ENCODE measurements at places on chromosomes 6 and 20. TPM values are rescaled to one million over a fixed set of nuclear protein-coding genes. Genes with fewer than 3 reads are reported as not detected.

DNA sequence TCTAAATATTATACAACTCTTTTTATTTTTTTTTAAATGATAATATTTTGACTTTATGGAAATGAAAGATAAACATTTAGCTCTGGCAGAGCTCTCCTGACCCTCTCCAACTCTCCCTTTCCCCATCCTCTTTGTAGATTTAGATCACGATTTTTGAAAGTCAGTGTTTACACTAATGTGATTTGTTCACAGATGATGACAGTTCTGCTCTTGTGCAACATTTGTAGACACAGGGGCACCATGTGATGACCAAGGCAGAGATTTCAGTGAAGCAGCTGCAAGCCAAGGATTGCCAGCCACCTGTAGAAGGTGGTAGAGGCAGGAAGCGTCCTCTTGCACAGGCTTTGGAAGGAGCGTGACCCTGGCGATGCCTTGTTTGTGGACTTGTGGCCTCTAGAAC lies 483.2 kb downstream of the QKI start:
- DNase-seq: no peak

GRCh38 chr6:151136141-151136755 lies 103.5 kb upstream of the AKAP12 start:
- no peak for DNase-seq

GRCh38 chr20:31781945-31782344 lies 37.2 kb upstream of the MYLK2 start:
- no peak for DNase-seq

The SIRPB1 gene
- total RNA-seq: 2.3 TPM

The RGL2 gene
- total RNA-seq: 97.3 TPM

- DNase-seq: no peak
Measured at GRCh38 chr6:89554106-89554505, 84.4 kb downstream of the LYRM2 start.

DNA sequence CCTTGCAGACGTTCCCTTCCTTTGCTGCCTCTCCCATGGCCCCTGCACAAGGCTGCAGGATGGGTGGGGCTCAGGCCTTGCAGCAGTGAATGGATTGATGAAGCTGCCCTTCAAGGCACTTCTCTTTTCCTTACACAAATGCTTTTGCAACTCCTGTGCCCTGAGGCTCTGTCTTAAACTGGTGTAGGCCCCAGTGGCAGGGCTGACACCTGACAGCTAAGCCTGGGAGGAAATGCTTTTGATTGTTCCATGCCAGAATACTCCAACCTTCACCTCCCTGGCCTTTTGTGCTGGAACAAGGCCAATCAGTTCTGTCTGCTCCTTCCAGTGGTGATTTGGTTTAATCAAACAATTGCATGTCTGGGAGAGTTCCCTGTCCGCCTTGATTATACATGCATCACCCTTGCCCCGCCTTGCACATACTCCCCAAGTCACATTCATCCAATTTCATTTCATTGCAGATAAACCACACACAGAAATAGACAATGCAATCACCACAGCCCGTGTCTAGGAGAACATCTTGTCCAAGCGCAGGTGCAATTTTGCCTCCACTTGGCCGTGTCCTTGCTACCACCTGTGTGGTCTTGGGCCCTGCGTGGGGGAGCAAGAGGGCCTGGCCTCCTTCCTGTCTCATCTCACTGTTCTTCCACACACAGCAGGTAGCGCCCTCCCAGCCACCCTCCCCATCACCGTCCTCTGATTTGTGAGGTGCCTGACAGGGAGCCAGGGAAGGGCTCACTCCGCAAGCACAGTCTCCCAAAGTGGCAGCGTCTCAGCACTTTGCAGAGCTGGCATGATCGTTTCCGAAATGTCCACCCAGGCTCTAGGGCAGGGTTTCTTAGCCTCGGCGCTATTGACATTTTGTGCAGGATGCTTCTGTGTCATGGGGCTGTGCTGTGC lies 120.4 kb downstream of the CDH26 start:
- DNase-seq: no peak

DNA sequence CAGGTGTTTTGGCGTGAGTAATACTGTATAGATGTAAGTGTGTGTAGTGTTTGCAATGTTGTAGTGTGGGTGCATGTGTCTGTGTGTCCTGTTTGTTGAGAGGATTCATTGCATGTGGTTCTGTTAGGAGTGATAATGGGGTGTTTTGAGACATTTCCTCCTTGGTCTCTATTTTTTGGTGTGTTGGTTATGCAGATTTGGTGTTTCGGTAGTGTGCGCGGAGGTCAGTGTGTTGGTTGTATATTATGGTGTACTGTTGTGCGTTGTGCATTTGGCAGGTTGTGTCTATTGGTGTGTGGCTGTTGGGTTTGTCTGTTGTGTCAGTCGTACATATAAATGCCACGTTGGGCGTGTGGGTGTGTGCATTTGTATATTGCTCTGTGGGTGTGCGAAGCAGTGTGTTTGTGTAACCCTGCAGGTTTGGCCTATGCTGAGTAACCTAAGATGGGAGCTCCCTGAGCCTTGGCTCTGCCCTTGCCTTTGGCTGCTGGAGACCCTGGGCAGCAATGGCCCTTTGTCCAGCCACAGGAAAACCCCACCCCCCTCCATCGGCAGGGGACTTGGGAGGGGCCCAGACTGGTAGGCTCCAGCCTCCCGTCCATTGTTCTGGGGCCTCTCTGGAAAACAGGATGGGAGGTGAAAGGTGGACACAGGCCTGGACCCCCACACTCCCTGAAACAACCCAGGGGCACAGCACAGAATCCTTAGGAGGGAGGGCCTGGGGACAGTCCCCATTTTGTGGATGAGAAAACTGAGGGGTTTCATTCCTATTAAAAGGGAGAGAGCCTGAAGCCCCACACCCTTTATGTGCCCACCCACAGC lies 10.3 kb upstream of the ID1 start:
- DNase-seq: no peak

- no peak for DNase-seq
Measured at GRCh38 chr20:47454298-47455132, 47.2 kb upstream of the NCOA3 start.

The CYP21A2 gene
- total RNA-seq: 6,352 TPM

DNA sequence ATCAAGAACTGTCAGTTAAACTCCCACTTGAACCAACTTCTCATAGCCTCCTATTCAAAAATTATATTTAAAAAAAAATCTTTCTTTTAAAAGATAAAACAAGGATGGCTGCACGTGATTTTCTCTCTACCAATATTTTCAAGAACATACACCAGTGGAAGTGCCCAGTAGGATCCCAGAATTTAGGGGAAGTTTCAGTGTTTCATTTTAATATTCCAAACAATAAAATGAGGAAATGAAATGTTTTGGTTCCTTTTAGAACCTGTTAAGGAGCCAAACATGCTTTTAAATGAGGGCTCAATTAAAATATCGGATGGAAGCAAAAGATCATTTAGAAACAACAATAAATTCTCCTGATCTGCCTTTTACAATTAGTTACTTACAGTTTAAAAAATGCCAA lies 26.4 kb upstream of the PRELID3B start:
- DNase-seq: no peak

- DNase-seq: peak; percentile 68
Measured at GRCh38 chr20:45044084-45044573, 56.8 kb downstream of the KCNS1 start.

The PXMP4 gene
- total RNA-seq: 47.4 TPM

GRCh38 chr6:135985471-135985870 lies 134.0 kb downstream of the PDE7B start:
- no peak for DNase-seq

The CCR6 gene
- not detected for total RNA-seq

DNA sequence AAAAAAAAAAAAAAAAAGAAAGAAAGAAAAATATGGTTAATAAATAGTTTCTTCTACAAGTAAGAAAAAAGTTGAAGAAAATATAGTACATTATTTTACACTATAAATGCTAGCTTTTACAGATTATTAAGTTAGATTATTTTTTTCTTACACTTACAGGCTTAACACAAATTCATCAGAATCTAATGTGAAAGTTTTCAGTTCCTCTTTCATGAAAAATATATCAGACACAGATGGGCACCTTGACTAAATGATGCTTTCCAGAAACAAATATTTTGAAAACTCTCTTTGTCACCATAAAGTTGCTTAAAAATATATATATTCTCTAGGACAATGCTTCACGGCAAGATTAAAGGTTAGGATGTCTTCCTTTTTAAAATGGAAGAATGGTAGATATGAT lies 321.8 kb upstream of the HSF2 start:
- no peak for DNase-seq

- DNase-seq: no peak
Measured at GRCh38 chr6:105510746-105511145, 107.9 kb upstream of the PREP start.

DNA sequence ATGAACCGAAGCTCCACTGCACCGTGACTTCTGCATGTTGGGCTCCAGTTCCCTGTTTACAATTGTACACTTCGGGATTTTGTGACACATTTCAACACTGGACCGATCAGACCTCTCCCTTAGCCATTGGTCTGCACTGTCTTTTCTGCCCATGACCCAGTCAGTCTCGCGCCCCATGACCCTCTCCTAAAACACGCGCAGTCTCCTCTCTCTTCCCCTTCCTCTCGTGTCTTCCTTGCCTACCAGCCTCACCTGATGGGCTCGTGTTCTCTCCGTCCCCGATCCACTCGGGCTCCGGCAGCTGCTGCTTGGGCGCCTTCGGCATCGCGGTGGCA lies 535 bp upstream of the ABCF1 start:
- no peak for DNase-seq

GRCh38 chr6:33607784-33608161 lies 13.3 kb upstream of the ITPR3 start:
- no peak for DNase-seq

- DNase-seq: no peak
Measured at GRCh38 chr20:10676518-10676917, 2.7 kb upstream of the JAG1 start.

GRCh38 chr6:109182578-109182977 lies 87.3 kb downstream of the CEP57L1 start:
- DNase-seq: no peak

The CFB gene
- 0.78 TPM for total RNA-seq

The RAET1L gene
- total RNA-seq: not detected

GRCh38 chr6:149089510-149089909 lies 228.0 kb upstream of the TAB2 start:
- DNase-seq: no peak

DNA sequence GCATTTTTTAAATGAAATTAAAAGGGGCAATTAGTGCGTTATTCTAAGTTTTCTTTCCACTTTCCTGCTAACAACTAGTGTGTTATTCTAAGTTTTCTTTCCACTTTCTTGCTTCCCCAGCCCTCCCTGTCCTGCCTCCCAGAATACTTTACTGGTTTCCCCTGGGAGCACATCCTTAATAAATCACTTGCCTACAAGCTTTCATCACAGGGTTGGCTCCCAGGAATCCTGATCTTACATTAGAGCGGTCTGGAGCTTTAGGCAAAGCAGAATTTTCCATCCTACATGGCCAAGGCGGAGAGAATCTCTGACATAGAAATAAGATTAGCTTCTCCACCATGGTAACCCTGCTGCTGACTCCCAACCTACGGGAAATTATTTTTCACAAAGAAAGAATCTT lies 150.4 kb downstream of the BFSP1 start:
- no peak for DNase-seq

DNA sequence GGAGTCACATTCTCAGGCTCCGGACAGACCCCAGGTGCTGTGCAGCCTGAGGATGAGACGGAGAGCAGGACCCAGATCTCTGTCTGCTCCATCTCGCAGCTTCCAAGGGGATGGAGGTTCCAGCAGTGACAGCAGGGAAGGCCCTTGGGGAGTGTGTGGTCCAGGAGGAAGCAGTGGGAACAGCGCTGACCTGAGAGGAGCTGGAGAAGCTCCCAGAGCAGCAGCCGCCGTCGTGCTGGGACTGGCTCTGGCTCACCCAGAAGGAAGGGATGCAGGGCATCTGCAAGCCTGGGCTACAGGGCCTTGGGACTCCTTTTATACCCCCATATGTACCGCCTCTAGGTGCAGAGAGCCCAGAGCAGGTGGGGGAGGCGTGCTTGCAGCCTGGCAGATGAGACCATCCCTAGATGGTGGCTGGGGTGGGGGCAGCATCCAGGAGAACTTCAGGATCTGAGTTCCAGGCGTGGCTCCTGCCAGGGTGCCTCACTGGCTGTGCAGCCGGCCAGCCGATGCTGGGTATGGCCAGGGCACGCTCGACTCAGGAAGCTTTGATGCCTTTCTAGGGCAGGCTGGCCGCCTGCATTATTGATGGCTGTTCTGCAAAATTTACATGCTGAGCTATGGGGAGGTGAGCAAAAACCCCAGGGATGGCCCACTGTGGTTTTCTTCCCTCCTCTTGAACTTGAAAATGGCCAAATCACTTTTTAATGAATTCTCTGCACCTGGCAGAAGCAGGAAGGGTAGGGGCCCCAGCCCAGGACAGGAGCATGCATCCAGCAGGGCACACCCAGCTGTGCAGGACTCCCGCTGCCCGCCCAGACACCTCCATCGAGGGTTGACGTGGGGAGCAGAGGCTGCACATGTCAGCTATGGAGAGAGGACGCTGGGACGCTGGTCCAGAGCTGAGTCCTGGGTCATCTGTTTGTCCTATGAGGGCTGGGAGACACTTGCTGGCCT lies 179.6 kb downstream of the TAF4 start:
- DNase-seq: no peak

DNA sequence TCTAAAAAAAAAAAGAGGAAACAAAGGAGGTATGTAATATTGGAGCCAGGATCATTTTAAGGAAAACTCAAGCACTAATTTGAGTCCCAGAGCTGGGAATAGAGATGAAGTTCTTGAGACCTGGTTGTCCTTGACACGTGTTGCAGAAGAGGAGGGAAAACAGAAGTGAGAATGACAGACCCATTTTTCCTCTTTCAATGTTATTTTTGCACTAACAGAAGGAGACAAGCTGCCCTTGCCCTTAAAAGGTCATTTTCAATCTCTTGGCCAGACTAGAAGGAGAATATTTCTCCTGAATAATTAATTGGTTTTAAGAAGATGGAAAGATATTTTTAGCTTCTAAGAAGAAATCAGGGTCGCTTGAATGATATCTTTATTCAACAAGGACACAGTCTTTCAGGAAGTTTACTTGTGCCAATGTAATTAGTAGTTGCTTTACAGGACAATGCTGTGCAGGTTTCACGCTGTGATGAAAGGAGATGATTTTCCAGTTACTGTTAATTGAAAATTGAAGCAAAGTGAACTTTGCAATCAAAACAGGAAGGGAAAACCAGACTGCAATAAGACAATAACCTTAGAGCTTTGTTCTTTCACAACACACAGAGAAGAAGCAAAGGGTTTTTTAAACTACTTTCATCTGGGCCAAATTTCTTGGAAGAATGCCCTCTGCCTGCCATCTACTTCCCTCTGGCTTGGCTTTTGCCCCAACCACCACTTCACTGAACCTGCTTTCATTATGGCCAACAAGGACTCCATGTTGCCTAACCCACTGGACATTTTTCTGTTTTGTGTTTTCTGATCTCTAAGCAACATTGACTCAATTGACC lies 107.8 kb upstream of the SHLD1 start:
- DNase-seq: peak; percentile 59

The SOX18 gene
- total RNA-seq: 5.1 TPM

GRCh38 chr6:152004036-152004566 lies 196.6 kb downstream of the ESR1 start:
- DNase-seq: no peak

- peak; percentile 69 for DNase-seq
Measured at GRCh38 chr6:155261111-155261900, 2.5 kb upstream of the CLDN20 start.

The VWA7 gene
- total RNA-seq: 0.17 TPM
